COR-L47 (cell line): ENCODE measurements at places on chromosomes 2 and 18.
A peak's percentile ranks its signal among the peaks of the same experiment; 100 is the strongest.

GRCh38 chr18:24992491-24992890 is 359.5 kb downstream of the ZNF521 start:
- no peak for DNase-seq

GRCh38 chr2:7607441-7608173 is 690.4 kb downstream of the RNF144A start:
- DNase-seq, result peak; percentile 38

DNA sequence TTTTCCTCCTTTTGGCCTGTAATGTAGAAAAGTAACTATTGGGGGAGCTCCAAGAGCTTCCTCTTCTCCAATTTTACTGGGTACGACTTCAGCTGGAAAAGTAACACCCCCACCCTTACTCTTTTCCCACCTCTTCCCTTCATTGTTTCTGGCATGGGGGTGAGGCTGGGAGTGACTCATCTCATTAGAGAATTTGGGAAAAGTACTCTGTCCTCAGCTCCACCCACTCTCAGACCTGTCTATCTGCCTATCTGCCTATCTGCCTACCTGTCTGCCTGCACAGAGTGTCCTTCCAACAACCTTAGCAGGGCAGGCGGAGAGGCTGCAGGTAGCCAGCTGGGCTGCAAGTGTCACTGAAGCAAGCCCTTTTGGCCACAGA is 93.6 kb downstream of the EPHA4 start:
- no peak for DNase-seq

DNA sequence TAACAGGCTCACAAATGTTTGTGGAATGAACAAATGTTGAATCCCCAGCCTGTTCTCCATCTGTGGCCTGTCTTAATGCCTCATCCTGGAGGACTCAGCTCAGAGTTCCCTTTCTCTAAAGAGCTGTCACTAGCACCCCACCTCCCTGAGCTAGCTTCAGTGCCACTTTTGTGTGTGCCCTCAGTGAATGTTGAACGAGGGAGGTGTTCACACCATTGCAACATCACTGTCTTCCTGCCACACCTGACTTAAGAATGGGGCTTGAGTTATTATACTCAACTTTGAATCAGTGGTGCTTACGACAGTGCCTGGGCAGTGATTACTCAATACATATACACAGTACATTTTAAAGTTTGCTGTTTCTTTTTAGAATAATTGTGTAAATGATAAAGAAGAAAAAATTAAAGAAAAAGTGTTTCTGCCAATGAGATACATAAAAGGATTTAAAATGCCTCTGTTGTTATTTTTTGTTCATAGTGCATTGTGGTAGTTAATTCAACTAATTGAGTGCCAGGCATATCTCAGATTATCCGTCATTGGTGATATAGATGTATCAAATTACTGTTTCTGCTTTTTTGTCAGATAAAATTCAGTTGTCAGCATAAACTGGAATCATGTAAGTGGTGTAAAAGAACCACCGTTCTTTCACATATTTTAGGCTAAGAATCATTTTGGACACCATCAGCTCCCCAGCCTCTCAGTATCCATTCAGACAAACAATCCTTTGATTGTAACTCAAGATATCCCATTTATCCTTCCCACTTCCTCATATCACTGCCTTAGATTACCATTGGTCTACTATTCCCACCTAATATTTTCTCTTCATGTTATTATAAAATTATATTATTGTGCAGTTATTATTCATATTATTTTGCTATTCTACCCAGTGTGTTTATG is 304.7 kb downstream of the PTPRM start:
- DNase-seq, result no peak
